IMR-90 (cell line): ENCODE measurements at places on chromosomes 6 and 20.
A peak's percentile ranks its signal among the peaks of the same experiment; 100 is the strongest.

DNA sequence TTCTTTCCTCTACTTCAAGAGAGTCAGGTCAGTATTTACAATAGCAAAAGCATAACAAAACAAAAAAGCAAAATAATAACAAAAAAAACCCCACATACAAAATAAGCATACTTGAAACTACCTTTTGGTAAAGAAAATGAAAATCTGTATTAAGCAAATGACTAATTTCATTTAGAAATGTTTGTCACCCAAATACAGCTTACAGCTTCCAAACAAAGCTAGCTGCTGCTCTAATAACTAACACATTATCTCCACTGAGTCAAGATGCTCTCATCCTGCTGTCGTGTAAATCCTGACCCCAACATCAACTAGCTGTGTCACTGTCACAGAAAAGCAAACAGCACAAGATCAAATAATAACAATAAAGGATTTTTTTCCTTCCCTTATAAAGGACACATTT, 21.7 kb downstream of the MAP7 start:
- no peak for DNase-seq

DNA sequence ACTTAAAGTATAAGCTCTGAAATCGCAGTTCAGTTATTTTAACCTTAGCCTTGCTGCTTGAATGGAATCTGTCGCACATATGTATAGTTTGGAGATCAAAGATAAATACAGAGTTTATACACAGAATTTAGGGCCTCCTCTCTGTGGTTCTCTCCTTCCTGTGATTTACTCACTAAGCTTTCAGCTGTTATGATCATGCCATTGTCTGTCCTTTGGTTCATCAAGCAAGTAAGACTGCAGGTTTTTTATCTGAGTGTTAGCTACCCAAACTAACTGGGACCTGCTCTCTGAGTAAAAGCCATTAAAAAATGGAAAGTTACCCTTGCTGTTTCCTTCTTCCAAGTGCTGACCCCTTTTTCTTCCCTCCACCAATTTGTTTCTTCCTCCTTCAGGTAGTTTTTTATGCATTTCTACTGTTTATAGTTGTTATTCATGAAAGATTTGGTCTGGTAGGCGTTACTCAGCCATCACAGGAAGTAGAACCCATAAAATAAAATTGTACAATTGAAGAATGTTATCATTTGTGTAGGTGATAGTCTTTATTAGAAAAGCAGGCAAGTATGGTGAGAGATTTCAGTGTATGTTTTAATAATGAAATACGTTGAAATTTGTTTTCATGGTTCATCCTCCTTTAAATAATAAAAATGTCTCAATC, 33.7 kb upstream of the SUMO4 start:
- no peak for DNase-seq

DNA sequence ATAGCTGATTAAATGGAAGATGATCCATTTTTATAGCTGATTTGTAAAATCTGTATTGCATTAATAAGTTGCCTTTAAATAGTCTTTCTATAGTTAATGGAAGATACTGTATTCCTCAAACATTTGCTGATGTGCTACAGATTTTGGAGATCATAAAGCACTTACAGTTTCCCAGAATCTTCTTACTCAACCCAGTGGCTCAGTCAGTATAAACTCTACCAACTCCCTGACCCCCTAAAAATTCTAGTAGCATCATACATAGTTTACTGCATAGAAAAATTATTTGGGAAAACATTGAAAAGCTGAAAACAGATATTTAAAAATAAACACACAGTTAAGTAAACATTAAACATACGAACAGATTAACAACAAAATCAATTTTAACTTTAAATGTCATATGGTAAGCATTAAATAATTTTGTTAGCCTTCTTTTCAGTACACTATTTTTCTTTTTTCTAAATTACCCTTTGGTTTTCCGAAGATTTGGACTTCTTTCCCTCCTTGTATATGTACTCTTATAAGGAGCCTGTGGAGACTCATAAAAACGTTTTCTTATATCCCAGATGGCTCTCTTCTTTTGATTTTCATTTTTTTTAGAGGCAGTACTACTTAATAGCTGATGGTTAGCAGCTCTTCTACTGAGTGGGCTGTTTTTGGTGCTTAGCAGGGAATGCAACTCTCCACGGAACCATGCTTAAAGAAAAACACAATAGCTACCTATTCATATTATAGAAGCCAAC, 62.7 kb upstream of the BMP5 start:
- no peak for DNase-seq

DNA sequence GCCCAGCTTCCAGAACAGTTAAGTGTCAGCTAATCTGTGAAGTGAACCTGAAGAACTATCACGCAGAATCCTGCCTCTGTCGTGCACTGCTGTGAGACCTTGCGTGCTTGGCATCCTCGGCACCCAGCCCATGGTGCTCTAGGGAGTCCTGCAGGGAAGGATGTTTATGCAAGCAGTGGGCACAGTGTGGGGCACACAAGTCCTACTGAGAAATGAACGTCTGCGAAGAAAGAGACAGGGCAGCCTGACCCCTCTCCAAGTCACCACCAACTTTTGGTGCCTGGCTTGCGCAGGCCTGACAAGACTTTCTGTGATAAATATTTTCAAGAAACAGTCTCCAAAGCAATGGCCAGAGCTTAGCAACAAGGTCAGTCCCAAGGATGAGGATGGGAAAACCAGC, 68.0 kb downstream of the MYH7B start:
- DNase-seq, result no peak

- no peak for DNase-seq
These were observed 1.1 kb downstream of the FAM184A start for GRCh38 chr6:119077391-119077642.

DNA sequence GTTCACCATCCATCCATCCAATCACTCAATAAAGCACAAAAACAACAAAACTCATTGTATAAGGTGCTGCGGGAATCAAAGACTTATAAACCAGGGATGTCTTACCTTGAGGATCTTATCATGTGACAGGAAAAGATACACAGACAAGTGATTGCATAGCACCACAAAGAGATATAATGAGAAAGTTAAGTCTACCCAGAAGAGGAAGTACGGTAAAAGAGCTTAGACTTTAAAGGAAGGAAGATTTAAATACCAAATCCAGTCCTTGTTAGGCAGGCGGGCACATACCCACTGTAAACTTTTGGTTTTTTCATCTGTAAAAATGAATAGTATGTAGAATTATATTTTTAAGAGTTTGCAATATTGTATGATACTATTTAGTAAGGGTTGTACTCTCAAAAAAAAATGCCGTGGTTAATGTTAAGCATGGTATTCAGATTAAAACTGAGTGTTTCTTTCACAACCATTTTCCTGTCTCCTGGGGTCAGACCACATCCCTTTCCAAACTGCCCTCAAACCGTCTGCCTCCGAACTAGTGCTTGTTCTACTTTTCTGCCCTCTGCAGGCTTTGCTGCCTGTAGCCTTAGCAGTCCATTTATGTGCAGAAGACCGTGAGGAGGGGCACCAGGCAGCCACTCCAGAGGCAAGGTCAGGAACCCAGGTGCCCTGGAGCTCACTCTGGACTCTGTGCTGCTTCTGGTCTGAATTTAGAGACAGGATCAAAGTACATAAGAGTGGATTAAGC, 179.5 kb upstream of the SYNDIG1 start:
- DNase-seq, result no peak

GRCh38 chr6:131949620-131949908, 1.6 kb downstream of the CCN2 start:
- peak; percentile 91 for DNase-seq

- DNase-seq, result peak; percentile 69
These were observed 8.7 kb downstream of the CST3 start for GRCh38 chr20:23629017-23629541.
